Activated gamma-delta T cell treated with Interleukin-2 at 50 U/mL for 16 hours (primary cell): ENCODE measurements at places on chromosomes 3 and 15.

GRCh38 chr15:41828807-41829141 is 882 bp downstream of the JMJD7 start:
- no peak for DNase-seq

- DNase-seq = no peak
Observed at GRCh38 chr15:99425657-99426301, 140.0 kb upstream of the MEF2A start.

- DNase-seq = no peak
Observed at GRCh38 chr3:15476378-15476777, 45.1 kb downstream of the COLQ start.

DNA sequence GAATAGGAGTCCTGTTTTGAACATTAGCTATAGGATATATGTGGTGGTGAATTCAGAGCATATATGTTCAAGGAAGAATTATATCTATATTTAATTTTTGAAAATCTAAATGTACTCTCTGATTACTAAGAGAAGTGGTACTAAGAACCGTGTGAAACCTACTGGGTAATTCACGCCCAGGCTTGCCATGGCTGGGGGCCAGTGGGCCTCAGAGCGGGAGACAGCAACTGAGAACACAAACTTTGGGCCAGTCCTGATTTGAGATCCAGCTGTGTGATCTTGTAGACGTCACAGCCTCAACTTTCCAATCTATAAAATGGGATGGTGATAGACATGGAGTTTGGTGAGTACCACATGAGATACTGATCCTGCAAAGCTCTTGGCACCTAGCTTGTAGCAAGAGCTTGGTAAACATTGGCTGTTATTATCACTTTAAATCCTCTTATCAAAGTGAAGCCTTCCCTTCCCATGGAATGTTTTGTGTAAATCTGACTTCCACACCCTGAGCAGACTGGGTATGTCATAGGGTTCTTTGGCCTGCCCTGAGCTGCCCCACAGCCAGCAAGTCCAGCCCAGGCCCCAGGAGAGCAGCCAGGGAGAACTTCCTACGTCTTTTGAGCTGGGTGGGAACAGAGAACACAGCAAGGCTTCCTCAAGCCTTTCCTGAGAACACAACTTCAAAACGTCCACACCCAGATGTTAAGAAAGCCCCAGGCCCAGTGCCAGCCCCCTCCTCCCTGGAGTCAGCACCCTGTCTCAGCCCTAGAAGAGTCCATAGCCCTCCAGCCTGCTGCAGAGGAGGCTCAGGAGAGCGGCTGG is 8.2 kb upstream of the PAQR5 start:
- DNase-seq = no peak

- DNase-seq = no peak
Observed at GRCh38 chr3:94429517-94429916, 366.7 kb downstream of the NSUN3 start.

- no peak for DNase-seq
Observed at GRCh38 chr3:145906301-145906700, 254.7 kb downstream of the PLOD2 start.

DNA sequence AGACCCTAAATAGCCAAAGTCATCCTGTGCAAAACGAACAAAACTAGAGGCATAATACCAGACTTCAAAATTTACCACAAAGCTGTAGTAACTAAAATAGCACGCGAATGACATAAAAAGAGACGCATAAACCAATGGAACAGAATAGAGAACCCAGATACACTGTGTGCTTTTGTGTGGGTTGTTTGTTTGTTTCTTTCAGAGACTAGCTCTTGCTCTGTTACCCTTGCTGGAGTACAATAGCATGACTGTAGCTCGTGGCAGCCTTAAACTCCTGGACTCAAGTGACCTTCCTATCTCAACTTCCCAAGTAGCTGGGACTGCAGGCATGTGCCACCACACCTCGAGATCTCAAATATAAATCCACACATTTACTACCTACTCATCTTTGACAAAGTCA is 1314.6 kb upstream of the GBE1 start:
- no peak for DNase-seq

- no peak for DNase-seq
Observed at GRCh38 chr3:14223595-14223994, 45.0 kb downstream of the LSM3 start.

DNA sequence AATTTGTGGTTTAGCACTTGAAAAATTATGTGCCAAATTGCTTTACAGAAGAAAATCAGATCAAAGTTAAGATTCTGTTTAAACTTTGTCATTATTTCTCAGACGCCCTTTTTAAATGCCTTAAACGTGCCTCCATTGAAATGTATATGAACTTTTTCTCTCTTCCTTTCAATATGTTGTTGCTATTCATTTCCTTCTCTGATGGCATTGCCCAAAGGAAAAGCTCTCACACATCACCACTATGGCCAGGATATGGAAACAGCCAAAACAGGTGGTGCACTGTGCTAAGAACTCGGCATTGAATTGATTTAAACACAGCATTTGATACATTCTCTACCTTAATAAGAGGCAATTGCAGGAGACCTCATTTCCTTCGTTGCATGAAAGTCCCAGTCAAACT is 35.7 kb upstream of the NR2F2 start:
- DNase-seq = no peak

GRCh38 chr3:128076483-128077201 is 24.4 kb downstream of the SEC61A1 start:
- DNase-seq = no peak

DNA sequence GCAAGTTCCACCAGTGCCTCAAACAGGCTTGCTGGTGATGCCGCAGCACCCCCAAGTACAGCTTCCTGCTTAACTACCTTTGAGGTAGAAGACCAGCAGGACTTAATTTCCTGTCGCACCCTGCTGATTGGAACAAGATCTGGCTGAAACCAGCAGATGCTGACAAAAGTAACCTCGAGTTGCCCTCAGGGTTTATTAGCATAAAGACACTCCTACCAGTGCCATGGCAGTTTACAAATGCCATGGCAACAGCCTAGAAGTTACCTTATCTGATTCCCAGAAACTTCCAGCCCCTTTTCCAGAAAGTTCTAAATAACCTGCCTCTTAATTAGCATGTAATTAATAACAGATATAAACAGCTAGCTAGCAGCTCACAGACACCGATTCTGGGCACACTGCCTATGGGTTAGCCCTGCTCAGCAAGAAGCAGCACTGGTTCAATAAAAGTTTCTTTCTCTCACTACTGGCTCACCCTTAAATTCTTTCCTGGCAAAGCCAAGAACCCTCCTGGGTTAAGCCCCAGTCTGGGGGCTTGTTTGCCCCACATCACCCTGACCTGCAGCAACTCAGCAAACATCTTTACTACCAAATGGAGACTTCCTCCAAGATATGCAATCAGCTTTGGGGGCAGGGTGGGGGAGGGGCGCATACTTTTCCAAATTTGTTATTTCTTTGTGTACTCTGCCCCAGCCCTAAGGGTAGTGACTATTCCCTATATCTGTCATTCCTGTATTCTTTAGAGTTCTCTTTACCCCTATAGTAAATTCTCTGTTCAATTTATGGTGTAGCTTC is 54.2 kb downstream of the MAP4 start:
- no peak for DNase-seq

- no peak for DNase-seq
Observed at GRCh38 chr3:53022647-53023046, 23.2 kb downstream of the SFMBT1 start.

DNA sequence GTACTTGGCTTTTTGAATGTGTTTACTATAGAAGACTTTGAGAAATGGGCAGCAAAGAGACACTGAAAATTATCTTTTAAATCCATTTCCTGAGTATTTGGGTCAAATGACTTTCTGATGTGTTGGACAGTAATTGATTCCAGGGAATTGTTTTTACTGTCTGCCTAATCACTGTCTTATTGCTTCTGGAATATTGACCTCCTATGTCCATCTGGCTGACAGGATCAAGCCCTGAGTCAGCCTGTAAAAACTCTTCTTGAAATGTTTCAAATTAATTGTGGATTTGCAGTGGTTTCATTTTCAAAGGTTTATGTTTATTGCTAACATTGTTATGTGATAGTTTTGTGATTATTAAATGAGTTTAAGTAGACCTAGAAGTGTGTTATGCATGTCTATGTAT is 50.6 kb upstream of the MLF1 start:
- DNase-seq = no peak

GRCh38 chr3:128504533-128504915 is 11.5 kb upstream of the GATA2 start:
- no peak for DNase-seq

DNA sequence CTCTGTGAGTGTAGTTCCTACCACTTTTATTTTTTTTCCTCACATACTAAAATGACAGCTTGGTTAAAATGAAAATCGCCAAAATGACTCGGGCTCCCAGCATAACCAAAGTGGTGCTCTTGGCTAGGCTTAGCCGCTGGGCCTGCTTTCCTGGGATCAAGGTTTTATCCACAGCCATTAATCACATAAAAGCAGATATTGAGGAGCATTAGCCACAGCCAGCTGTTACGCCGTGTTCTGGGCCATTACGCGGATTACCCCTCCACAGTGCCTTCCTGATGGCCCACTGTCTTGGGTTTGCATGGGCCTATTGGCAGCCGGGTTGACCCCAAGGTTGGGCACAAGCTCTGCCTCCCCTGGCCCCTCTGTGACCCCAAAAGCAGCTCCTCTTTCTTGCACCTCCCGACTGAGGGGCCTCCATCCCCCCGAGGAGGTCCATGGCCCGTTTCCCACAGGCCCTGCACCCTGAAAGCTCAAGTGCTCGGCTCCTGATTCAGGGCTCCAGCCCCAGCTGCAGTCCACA is 30.4 kb upstream of the TRPM1 start:
- DNase-seq = no peak

DNA sequence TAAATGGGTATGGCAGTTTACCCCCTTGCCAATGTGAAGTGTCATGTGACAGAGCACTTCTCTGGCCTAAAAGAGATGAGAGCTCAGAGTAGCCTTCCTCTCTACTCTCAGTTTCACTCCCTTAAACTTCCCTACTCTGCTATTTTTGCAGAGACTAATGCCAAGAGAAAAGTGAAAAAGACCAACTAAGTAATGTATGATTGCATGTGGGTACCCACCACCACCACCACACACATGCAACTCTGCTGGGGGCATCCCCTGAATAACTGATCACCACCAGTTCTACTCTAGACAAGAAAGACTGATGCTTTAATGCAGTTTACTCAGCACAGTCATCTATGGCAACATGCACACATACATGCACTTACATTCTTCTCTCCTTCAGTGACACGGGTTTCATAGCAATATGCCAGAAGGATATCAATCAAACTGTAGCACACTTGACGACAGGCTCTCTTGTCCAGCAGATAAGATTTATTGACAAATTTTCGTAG is 31.3 kb downstream of the SHQ1 start:
- no peak for DNase-seq

DNA sequence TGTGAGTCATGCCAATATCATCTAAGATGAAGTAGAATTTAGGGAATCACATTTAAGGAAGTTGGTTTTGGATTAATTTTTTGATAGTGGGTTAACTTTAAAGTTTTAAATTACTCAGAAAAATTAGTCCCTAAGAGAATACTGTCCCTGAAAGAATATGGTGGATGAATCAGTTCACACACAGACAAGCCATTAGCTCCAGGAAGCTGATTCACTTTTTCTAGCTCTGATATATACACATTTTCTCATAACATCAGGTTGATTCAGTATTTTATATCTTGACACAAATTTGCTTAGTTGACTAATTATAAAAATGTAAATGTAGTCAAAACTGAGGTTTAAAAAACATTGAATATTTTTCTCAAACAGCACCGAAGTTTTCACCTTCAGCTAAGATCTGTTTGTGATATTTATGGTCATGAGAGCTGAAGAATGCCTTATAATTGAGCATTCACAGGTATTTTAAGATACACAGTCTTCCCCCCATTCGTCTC is 55.1 kb downstream of the MYH15 start:
- DNase-seq = no peak

DNA sequence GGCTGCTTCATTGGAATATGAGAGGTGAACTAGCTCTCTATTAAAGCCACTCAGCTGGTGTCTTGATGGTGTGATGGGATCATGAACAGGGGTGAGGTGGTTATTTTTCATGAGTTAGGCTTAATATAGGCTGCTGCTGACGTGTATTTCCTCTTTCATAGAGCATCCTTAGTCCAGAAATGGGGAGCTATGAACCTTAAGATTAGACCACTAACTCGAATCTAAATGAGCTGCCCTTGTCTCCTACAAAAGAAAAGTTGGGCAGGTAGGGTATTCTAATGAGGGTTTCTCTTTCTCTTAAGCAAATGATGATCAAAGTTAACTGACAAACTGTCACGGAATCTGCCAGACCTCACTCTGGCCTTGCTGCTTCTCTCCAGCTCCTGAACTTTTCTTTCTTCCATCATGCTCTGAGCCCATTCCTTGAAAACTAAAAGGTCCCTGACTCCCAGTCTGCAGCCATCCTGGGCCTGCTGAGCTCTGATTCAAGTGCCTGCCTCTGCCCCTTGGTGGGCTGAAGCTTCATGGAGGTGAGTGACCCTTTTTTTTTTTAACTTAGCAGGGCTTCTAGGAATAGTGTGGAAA is at the start of gene TRIM69:
TRIM69 (plus strand) TSS at position 348 of the 585 bp plus-strand sequence; CDS start at position 525, 177 bp downstream.
- no peak for DNase-seq

DNA sequence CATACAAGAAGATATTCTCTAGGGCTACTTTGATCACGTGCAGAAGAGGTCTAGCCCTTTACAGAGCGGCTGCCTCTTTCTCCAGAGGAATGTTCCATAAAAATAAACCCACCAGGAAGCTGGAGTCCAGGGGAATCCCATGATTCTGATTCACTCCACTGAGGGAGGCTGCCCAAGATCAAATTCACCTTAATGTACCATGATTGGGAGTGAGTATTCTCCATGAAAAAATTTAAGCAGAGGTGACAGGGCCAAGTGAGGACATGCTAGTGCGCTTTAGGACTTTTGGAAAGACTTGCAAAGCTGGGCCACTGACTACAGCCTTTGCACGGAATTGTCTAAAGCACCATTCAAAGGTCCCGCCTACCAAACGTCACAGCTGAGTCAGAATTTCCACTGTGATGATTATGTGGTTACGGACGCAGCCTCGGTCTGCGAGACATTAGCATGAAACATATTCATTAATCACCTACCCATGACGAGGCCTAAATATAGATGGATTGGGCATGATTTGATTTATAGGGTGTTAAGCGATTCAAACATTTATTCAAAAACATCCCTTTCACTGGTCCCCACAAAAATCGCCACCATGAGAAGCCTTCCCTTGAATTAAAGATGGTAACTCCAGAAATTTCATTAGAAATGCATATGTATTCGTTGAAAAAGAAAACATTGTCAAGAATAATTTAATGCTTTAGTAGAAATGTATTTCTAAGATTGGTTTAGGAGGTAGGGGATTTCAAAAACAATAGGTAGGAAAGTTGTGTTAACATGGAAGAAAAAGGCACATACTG is 152.6 kb downstream of the GREM1 start:
- DNase-seq = no peak

DNA sequence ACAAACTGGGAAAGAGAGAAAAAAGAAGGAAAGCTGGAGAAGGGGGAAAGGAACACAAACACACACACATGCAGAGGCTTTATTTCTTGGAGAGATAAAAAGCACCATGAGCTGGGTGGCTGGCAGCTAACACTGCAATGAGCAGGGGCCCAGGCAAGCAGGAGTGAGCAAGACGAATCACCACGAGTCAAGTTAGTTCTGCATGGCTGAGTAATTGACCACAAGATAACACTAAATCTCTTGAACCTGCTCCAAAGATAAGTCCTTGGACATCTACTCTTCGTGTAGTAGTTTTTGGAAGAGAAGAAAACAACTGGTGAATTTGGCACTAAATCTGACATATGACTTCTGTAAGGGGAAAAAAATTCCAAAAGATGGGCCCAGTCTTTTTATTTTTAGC is 100.9 kb downstream of the MYO5A start:
- no peak for DNase-seq

GRCh38 chr3:124927574-124928045 is 6.9 kb downstream of the MUC13 start:
- DNase-seq = no peak

- peak; percentile 54 for DNase-seq
Observed at GRCh38 chr15:89760303-89761008, 9.4 kb upstream of the MESP1 start.
